ENCODE measurements at places on chromosomes 13 and 19.

- no peak for DNase-seq
These were observed 813.0 kb upstream of the SLITRK5 start for GRCh38 chr13:86858216-86858615.

DNA sequence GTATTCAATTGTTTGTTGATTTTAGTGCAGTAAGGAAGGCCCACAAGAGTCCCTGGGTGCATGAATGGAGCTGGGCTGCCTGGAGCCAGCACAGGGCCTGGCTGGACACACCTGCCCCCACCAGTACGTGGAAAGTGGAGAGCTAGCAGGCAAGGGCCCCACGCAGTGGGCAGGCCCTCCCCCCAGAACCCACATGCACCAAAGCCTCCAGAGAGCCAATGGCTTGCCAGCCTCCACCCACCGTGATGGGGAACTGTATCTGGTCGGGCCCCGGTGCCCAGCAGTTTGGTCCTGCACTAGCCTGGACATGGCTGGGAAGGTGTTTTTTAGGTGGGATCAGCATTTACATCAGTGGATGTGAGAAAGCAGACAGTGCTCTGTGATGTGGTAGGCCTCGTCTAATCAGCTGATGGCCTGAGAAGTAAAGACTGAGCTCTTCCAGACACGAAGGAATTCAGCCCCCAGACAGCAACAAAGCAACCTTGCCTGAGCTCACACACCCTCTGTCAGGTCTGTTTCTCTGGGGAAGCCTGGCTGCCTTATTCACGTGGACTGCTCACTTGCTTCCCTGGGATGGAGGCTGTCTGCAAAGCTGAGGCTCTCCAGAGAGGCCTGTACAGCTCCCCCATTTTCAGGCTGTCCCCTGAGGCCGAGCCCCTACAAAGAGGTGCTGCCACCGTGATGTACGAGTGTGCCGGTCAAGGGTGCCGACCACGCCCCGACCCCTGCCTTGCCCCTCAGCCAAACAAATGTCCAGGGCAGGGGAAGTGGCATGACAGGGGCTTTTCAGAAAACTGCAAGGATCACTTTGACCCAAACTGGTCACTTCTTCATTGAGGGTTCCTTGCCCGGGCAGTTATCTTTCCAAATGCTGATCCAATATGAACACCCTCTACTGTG, 27.5 kb downstream of the RAB20 start:
- no peak for DNase-seq

GRCh38 chr19:19034204-19034624, 811 bp downstream of the ARMC6 start:
- DNase-seq: peak; percentile 93

- no peak for DNase-seq
These were observed 37.0 kb downstream of the ZNRF4 start for GRCh38 chr19:5492281-5492634.

DNA sequence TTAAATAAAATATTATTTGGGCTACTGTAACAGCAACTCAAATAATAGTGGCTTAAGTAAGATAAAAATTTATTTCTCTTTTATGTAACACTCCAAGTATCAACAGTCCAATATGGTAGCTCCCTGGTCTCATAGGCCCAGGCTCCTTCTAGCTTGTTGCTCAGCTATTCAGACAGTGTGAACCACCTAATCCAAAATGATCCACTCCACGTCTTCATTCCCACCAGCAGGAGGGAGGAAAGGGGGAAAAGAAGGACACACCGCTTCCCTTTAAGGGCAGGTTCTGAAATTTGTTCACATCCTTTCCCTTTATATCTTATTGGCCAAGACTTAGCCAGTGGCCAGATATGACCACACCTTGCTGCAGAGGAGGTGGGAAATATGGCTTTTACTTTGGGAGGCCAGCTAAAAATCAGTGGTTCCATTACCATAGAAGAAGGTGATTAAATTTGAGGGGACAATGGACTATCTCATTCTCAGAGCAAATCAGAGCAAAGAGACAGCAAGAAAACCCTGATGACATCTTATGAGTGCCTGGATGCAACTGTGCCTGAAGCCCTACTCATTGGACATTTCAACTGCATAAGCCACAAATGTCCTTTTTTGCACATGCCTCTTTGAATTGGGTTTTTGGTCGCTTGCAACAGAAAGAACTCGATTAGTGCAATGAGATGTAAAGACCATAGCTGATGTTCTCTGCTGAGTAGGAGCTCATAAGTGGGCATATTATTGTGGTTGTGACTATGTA, 7.0 kb upstream of the EPOR start:
- DNase-seq: no peak

- peak; percentile 19 for DNase-seq
These were observed 579 bp downstream of the ZNF566 start for GRCh38 chr19:36488846-36489117.

DNA sequence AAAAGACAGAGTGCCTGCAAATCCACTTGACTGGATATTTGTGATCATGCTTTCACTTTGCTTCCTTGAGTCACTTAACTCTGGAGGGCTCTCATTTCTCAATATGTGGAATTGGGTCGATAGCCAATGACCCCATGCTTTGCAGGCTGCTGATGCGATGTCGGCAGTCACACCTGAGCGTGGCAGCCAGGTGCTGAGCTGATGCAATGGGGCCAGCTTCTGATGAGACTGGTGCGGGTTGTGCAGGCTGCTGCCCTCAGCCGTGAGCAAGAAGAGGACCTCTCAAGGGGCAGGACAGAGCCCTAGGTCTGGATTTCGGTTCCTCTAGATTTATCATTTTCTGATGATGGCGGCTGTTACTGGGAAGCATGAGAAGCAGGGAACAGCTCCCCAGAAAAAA, 334.1 kb downstream of the TEX29 start:
- DNase-seq: no peak
